Nasal cavity respiratory epithelium epithelial cell of viscerocranial mucosa (primary cell): ENCODE measurements at places on chromosomes 2 and 18. TPM values are rescaled to one million over a fixed set of nuclear protein-coding genes. Genes with fewer than 3 reads are reported as not detected.

The VAMP8 gene
- total RNA-seq = 38.3 and 42.2 TPM in 2 replicates

The SNTG2 gene
- 0.14 TPM in 1 of 2 replicates, not detected in the other for total RNA-seq

The SNORC gene
- total RNA-seq = 0.34 and 1.1 TPM in 2 replicates

The DCDC2C gene
- not detected in 2 replicates for total RNA-seq

The MRO gene
- not detected in 2 replicates for total RNA-seq

The PLEKHH2 gene
- 0.43 and 1.4 TPM in 2 replicates for total RNA-seq

The ABCG5 gene
- not detected in 2 replicates for total RNA-seq

The CRYGC gene
- total RNA-seq = not detected in 2 replicates

The CNTNAP5 gene
- total RNA-seq = not detected in 2 replicates

The LBH gene
- 10.3 and 11.6 TPM in 2 replicates for total RNA-seq

The SERPINB11 gene
- under 0.01 and 0.93 TPM in 2 replicates for total RNA-seq

The WNT10A gene
- total RNA-seq = 1.0 and 7.5 TPM in 2 replicates

The PRSS56 gene
- not detected in 2 replicates for total RNA-seq

The BARD1 gene
- 9.0 and 16.7 TPM in 2 replicates for total RNA-seq

The TMEM18 gene
- 14.1 and 15.0 TPM in 2 replicates for total RNA-seq

The CFC1 gene
- total RNA-seq = not detected in 2 replicates

The SRD5A2 gene
- under 0.01 and 0.07 TPM in 2 replicates for total RNA-seq

The MOGAT1 gene
- total RNA-seq = not detected in 2 replicates

The BCL2L11 gene
- 4.4 and 14.8 TPM in 2 replicates for total RNA-seq

The ALK gene
- 0.14 TPM in 1 of 2 replicates, not detected in the other for total RNA-seq

The KCNK3 gene
- not detected in 2 replicates for total RNA-seq

The POMC gene
- 0.07 TPM in 1 of 2 replicates, not detected in the other for total RNA-seq

The LYPD1 gene
- 0.14 TPM in 1 of 2 replicates, not detected in the other for total RNA-seq

The C2orf80 gene
- total RNA-seq = not detected in 2 replicates

The USP40 gene
- 26.3 and 45.1 TPM in 2 replicates for total RNA-seq

The ANKRD30B gene
- total RNA-seq = not detected in 2 replicates

The GTF2A1L gene
- 0.07 TPM in 1 of 2 replicates, not detected in the other for total RNA-seq

The UGT1A4 gene
- under 0.01 and 1.8 TPM in 2 replicates for total RNA-seq

The GALNT13 gene
- 1.0 and 1.4 TPM in 2 replicates for total RNA-seq

The RIT2 gene
- not detected in 2 replicates for total RNA-seq

The EPB41L3 gene
- total RNA-seq = 0.68 and 2.1 TPM in 2 replicates

The CERKL gene
- 0.36 TPM in 1 of 2 replicates, not detected in the other for total RNA-seq

The CASP10 gene
- total RNA-seq = 7.0 and 8.9 TPM in 2 replicates

The PREPL gene
- 31.4 and 50.0 TPM in 2 replicates for total RNA-seq

The GNAL gene
- total RNA-seq = 9.6 and 17.1 TPM in 2 replicates

The UGT1A3 gene
- 2.8 TPM in 1 of 2 replicates, not detected in the other for total RNA-seq

The RAX gene
- total RNA-seq = not detected in 2 replicates

The NEUROD1 gene
- total RNA-seq = not detected in 2 replicates

The SRBD1 gene
- total RNA-seq = 11.7 and 18.5 TPM in 2 replicates

The SALL3 gene
- total RNA-seq = not detected in 2 replicates

The SLC38A11 gene
- 0.07 TPM in 1 of 2 replicates, not detected in the other for total RNA-seq

The SPP2 gene
- total RNA-seq = not detected in 2 replicates

The RESP18 gene
- not detected in 2 replicates for total RNA-seq

The C1GALT1C1L gene
- total RNA-seq = under 0.01 and 0.14 TPM in 2 replicates
